ENCODE measurements at places on chromosomes 1 and 21.

- DNase-seq, result no peak
These were observed 207.9 kb upstream of the DMRTA2 start for GRCh38 chr1:50631161-50631560.

DNA sequence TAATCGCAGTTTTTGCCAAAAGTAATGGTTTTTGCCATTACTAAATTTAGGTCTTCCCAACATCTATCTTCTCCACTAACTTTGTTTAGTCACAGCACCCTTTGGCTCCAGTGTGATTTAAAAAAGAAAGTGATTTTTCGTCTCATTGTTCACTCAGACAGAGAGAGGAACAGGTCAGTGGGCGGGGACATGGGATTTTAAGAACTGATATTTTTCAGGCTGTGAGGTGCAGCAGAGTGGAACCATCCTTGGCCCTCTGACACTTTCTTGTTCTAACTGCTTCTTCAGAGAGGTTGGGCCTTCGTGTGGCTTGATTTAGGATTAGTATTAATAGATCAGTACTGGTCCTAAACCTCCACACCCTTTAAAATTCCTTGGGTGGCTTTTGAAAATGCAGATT lies 38.8 kb downstream of the CASQ2 start:
- DNase-seq, result no peak

DNA sequence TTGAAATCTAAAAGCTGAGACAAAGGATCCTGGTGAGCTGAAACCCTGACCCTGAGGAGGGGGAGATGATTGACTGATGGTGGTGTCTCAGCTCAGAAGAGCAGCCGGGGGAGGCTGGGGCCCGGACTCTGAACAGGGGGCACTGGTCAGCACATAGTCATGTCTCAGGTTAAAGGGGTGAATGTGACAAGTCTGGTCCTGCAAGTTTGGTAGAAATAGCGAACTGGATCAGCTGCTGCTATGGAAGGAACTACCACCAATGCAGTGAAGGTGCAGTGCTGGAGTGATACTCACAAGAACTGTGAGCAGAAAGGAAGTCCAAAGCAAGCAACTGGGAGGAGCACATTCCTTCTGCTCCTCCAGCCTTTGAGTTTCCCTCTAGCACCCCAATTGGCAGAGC lies 98.8 kb upstream of the SSX2IP start:
- DNase-seq, result no peak

DNA sequence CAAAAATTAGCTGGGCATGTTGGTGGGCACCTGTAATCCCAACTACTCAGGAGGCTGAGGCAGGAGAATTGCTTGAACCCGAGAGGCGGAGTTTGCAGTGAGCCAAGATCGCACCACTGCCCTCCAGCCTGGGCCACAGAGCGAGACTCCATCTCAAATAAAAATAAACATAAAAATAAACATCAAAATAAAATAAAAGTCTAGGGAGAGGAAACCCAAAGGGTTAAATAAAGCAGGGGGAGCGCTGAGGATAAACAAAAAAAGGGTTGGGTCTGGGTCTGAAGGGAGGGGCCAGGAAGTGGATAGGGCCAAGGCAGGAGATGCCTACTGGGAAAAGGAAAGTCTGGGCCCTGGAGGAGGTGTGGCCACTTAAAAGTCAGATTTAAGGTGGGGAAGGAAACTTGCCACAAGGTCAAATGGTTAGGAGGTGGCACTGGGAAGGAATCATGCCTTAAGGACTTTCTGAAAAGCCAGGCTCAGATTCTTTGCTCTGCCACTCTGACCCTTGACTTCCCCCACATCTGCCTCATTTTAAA lies 150.0 kb downstream of the ADSS2 start:
- no peak for DNase-seq

- DNase-seq, result no peak
These were observed 47.1 kb downstream of the CLSTN1 start for GRCh38 chr1:9776685-9777084.

DNA sequence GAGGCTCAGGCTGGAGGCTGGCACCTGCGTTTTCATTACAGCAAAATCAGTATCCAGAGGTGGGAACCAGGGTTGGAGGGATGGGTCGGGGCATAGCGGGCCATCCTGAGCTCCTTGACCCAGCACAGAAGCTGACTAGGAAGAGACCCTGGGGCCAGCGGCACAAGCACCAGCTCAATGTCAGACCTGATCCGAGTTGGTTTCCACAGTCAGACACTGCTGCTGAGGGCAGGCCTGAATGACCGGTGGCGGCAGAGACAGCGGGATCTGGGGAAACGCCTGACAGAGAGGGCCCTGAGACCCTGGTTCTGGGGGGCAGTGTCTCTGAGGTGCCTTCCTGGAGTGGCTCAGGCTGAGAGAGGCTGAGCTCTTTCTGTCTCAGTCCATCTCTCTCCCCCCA lies 162.0 kb upstream of the C1orf174 start:
- no peak for DNase-seq

GRCh38 chr1:228445843-228446650 lies 29.4 kb upstream of the TRIM17 start:
- DNase-seq, result no peak

DNA sequence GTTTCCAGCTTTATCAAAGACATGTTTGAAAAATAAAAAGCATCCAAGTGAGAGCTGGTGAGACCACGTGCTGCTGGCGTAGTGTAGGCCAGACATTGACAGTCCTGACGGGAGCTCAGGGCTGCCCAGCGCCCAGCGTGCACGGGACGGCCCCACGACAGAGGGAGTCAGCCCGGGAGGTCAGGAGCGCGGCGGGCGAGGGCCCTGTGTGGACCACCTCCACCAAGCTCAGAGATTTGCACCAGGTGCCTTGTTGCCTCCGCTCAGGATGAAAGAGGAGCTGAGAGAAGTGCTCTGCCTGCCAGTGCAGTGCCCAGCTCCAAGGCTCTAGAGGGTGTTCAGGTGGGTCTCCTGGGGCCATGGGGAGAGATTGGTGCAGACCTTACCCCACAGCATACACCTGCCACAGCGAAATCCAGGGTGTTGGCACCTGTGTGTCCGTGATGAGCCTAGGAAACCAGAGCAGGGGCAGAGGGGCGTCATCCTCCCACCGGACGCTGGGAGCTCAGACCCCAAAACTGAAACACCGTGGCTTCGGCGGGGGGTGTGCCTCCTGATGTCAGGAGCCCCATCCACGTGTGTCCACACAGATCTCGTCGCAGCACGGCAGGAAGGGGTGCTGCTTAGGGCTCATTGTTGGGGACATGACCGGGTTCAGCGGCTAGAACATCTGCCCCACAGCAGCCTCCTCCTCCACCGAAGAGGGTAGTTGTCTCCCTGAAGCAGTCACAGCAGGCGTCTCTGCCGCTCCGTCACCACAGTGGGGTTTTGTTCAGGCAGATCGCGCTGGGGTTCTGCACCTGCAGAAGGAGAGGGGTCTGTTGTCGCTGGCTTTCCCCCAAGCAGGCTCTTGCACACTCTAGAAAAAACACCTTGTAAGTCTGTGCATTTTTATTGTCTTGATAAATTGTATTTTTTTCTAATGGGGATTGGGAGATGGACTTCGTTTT lies 64.2 kb downstream of the POFUT2 start:
- DNase-seq, result no peak

GRCh38 chr1:40161888-40162397 lies 756 bp downstream of the RLF start:
- no peak for DNase-seq

DNA sequence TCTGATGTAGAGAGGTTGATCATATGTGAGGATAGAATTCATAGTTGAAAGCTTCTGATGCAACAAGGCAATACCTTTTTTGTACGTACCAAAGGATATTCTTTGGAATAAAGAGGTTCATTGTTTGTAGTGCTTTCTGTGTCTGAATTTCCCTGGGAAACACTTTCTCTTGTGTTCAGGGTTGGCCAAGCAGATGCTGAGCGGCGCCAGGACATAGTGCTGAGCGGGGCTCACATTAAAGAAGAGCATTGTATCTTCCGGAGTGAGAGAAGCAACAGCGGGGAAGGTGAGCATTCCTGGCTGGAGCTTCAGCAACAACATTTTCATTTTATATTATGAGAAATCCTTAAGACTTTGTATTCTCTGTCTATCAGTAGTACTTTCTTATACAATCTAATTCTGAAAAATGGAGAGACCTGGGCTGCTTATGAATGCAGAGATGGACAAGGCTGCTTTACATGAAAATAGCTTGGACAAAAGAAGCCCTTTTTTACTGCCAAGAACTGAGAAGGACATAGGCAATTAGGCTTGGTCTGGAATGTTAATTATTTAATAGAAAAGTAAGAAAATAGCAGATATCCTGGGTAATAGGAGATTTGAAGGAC lies 85.2 kb downstream of the KIF1B start:
- no peak for DNase-seq

DNA sequence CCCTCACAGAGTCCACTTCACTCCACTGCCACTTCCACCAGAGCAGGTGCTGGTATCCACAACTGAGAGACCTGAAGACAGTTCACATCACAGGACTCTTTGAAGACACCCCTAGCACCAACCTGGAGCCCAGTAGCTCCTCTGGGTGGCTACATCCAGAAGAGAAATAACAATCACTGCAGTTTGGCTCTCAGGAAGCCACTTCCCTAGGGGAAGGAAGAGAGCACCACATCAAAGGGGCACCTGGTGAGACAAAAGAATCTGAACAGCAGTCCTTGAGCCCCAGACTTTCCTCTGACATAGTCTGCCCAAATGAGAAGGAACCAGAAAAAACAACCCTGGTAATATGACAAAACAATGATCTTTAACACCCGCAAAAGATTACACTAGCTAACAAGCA lies 113.2 kb downstream of the TENT5C start:
- no peak for DNase-seq

DNA sequence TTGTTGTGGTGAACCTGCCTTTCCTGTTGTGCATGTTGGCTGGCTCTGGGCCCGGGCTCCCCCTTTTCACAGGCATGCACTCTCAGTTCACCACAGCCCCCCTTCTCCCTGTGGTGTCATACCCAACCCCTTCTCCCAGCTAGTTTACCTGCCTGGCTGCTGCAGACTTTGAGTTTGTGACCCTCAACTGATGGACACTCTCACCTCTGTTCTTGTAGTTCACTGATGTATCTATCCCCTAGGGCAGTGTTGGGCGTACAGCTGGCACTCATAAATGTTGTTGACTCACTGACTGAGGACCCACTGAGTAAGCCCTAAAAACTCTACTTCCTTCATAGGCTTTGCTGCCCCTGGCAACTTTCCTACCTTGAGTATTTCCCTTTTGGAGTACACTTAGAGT lies 54.9 kb downstream of the WDR64 start:
- no peak for DNase-seq

DNA sequence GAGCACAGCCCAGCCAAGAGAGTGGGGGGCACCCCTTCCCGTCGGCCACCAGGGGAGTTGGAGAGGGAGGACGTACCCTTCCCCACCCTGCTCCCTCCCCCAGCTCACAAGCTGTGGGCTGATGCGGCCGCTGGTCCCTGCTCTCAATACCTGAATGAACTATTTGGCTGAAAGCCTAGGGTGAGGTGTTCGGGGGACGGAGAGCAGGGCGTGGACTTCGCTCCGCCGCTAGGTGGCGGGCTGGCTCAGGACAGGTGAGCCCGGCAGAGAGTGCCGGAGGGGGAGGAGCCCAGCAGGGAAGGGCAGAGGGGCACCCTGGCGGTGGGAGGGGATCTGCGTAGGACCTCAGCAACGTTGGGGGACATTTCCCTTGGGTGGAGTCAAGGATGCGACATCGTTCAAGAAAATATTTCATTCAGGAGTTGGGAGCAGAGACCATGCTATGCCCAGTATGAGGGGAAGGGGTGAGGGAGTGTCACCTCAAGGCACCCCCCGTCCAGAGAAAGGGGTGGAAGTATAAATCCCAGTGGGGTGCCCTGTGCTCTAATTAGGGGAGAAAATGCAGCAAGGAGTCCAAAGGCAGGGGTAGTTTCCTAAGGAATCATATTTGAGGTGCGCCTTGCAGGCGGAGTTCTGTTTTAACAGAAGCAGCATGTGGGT lies 12.0 kb upstream of the RHBG start:
- DNase-seq, result peak; percentile 79

DNA sequence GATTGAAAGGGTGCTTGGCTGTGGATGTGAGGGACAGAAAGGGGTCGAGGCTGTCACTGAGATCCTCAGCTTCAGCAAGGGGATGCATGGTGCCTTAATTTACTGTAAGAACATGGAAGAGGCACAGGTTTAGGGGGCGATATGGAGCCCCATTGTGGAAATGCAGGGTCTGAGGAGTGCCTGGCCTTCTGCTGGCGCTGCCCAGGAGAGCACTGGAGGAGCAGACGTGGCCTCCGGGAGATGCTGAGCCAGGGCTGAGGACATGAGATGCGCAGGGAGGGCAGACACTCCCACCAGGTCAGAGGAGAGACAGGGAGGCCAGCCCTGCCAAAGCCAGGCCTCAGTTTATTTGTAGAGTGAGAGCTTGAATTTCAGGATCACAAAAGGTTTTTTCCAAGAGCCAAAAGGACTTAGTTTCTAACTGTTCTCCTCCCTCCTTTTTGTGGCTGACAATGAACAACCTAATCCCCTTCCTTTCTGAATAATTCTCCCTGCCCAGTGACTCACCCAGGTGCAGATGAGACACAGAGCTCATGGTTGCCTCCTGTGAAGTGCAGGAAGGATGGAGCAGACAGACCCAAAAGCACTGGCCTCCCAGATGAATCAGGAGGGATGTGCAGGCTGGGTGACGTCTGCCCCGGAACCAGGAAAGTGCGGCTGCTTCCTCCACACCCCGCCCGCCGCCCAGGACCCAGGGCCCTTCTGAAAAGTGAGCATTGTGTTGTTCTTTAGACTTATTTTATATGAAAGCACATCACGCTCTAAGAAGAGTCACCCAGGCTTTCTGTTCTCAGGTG lies 73.0 kb upstream of the TMPRSS2 start:
- no peak for DNase-seq

DNA sequence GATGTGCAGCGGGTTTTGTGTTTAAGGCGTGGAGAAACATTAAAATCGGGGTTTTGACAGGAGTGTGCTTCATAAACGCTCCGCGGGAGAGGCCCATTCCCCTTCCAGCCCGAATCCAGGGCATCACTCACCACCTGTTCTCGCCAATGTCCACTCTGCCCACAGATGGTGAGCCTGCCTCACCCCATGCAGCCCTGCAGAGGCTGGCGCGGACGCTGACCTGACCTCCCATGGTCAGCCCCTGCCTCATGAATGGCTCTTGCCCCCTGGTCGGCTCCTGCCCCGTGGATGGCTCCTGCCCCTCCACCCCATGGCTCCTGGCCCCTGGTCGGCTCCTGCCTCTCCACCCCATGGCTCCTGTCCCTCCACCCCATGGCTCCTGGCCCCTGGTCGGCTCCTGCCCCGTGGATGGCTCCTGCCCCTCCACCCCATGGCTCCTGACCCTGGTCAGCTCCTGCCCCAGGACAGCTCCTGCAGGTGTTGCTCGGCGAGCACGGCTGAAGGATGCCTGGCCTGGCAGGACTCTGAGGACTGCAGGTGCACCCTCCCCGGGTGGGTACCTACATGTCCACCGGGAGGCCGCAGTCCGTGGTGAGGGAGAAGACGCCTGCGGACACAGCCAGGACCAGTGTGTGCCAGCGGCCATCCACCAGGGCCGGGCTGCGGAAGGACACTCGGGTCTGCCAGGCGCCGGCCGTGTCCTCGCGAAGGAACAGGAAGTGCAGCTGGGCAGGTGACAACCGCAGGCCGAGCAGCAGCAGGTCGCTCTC lies 6.7 kb downstream of the KRTAP10-1 start:
- no peak for DNase-seq

- no peak for DNase-seq
These were observed 61.3 kb downstream of the RAP1GAP start for GRCh38 chr1:21607549-21608529.

GRCh38 chr1:62601457-62601856 lies 4.1 kb downstream of the ANGPTL3 start:
- no peak for DNase-seq
